ENCODE measurements at places on chromosomes 2 and 18.

DNA sequence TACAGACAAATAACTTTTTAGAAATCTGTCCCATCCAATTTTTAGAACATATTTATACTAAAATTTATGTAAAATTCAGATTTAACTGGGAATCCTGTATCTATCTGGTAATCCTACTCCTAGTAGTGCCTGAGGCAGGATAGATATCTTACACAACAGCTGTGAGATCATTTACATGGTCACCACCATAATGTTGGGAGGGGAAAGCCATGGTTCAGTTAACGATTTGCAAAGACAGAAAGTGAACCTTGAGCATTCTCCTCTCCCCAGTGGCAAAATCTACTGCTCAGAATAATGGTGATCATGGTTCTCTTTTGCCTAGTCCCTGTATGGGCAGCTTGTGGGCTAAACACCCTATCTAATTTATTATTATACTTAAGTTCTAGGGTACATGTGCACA is 7.7 kb upstream of the TMEM247 start:
- no peak for DNase-seq

DNA sequence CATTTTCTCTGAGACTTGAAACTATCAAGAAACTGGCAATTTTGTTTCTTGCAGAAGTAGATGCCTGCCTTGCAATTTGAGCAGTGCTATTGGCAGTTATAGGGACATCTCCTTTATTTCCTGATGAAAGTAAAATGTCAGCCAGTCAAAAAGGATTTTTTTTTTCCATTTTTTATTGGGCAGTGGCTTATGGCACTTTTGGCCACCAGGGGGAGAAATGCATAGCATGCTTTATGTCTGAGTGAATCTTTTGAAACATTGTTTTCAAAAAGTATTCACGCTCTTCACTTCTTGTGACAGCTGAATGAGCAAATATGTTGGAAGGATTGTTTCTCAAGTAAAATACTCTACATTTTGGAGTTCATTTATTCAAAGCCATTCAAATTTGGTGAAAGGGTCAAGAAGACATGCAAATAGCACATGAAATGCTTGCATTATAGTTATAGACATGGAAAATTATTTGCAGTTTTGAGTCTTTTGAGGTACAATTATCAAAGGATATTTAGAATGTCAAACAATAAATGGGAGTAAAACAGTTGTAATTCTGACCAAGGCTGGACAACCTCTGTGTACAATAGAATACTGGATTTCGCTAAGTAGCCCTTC is 491.0 kb downstream of the CDH2 start:
- DNase-seq = no peak

GRCh38 chr2:240933048-240933965 is 27.2 kb downstream of the CROCC2 start:
- DNase-seq = no peak

- DNase-seq = no peak
Measured at GRCh38 chr2:160429248-160430000, 64.2 kb downstream of the RBMS1 start.

- no peak for DNase-seq
Measured at GRCh38 chr2:99072551-99072950, 69.0 kb upstream of the C2orf15 start.

- DNase-seq = no peak
Measured at GRCh38 chr2:37263839-37264238, 32.4 kb downstream of the NDUFAF7 start.

- no peak for DNase-seq
Measured at GRCh38 chr2:212264187-212264586, 274.4 kb downstream of the ERBB4 start.

- DNase-seq = no peak
Measured at GRCh38 chr2:88450925-88451810, 1.3 kb downstream of the FOXI3 start.

- no peak for DNase-seq
Measured at GRCh38 chr2:162890690-162891311, 52.2 kb upstream of the KCNH7 start.

DNA sequence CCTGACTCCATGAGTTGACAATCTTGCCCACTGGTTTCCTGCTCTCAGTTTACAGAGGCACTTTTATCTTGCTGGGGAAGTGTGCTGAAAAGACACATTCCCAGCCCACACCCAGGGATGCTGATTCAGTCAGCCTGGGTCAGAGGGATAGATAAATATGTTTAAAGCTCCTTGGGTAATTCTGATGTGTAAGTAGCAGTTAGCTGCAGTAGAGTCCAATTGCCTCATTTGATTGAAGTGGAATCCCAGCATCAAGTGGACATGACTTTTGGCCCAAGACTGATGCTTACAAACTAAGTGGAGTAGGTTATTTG is 29.4 kb downstream of the PSD4 start:
- DNase-seq = no peak

- no peak for DNase-seq
Measured at GRCh38 chr2:23323917-23324680, 60.9 kb upstream of the KLHL29 start.

- DNase-seq = no peak
Measured at GRCh38 chr2:139217641-139218040, 437.5 kb upstream of the NXPH2 start.

DNA sequence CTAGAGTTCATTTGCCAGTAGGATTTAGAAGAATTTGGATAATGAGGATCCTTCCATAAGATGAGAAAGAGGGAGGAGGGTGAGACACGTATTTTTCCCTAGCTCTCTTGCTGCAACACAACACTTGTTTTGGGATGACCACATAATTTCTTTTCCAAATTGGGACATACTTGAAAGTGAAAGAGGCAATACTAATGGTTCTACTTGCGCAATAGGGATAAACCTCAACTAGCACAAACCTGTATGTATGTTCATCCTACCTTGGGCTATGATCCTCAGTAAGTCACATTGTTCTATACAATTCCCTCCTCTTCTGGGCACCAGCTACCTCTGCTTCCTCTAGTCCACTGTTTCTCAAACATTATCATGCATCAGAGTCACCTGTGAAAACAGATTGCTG is 1208.8 kb upstream of the LRRTM1 start:
- no peak for DNase-seq

GRCh38 chr2:238167761-238168160 is 9.0 kb downstream of the ERFE start:
- no peak for DNase-seq

- no peak for DNase-seq
Measured at GRCh38 chr18:43524260-43524659, 247.0 kb upstream of the SYT4 start.

DNA sequence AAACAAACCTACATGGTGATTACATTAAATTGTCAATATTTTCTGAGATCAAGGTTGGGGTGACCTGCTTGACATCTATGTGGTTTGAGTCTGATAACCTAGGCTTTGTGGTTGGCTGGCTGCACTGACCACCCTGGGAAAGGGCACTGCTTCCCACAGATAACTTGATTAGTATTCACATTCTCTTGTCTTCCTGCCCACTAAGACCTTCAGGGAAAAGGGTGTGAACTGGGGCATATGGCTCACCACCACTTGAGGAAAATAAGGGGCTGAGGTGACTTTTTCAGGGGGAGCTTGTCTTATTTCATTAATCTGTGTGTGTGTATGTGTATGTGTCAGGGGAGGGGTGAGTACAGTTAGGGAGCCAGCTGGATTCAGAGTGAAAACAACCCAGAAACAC is 1.5 kb downstream of the SMYD1 start:
- DNase-seq = no peak

GRCh38 chr2:26274058-26274613 is 29.4 kb downstream of the HADHB start:
- DNase-seq = no peak

DNA sequence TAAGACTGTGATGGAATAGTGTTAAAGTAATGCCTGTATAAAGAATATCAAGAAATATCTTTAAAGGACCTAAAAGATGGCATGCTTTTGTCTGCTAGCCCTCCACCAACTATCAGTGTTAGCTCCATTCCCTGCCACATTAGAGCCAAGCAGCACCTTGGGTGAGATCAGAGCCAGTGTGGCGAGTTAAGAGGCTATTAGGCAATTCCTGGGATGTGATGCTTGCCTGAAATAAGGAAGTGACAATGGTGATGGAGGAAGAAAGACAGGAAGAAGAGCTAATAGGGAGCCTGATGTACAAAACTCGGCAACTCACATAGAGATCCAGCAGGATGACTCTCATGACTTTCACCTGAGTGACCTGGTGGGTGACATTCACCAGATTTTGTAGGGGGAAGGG is 143.5 kb downstream of the ZEB2 start:
- no peak for DNase-seq

DNA sequence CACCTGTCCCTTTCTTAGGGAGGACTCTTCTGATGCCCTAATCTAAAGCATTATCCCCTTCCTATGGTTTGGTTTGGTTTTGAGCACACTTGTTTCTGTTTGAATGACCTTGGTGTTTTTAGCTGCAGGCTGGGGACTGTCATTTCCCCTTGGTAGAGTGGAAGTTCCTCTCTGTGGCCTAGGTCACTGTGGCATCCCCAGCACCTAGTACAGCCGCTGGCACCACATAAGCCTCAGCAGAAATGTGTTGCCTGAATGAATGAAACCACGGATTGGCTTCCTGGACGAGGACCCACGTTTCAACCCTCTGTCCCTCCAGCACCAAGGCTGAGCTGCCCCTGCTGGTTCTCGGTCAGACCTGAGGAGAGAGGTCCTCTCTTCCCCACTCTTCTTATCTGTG is 159.9 kb downstream of the CTIF start:
- DNase-seq = no peak

GRCh38 chr2:237980751-237981150 is 13.9 kb downstream of the UBE2F start:
- peak; percentile 30 for DNase-seq

DNA sequence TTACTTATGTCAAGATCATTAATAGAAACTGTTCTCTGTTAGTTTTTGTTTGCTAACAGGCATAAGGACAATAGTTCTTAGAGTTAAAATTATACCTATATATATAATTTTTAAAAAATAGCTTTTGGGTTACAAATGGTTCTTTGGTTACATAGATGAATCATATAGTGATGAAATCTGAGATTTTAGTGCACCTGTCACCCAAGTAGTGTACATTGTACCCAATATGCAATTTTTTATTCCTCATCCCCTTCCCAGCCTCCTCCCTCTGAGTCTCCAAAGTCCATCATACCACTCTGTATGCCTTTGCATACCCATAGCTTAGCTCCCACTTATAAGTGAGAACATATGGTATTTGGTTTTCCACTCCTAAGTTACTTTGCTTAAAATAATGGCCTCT is 26.4 kb downstream of the SLC4A1AP start:
- DNase-seq = no peak

- DNase-seq = no peak
Measured at GRCh38 chr2:147288131-147288530, 556.7 kb upstream of the ACVR2A start.

DNA sequence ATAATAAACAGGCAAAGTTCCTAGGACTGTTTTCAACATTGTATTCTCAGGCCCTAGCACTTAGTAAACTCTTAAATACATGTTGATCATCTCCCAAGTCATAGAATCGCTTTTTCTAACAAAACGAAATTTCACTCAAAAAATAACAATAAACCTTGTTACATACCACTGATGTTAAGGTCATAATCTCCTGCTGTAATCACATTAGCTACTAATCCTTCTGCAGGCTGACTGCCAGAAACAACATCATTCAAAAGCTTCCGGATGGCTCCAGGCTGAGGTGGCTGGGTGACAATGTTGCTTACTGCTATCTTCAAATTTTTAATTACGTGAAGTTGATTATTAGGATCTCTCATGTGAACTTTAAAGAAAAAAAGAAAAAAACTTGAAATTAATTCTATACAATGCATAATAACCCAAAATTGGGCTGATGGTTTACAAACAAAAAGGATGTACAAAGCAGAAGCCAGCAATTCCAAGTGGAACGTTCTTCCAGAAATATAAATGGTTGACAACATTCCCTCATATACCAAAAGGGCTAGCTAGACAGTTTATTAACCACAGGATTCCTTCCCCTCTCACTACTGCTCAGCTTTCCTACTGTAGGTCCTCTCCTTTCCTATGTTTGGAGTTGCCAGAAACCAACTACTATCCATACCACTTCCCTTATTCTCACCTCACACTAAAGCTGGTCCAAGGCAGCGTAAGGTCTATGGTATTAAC is 11.6 kb downstream of the TRAPPC8 start:
- DNase-seq = no peak

DNA sequence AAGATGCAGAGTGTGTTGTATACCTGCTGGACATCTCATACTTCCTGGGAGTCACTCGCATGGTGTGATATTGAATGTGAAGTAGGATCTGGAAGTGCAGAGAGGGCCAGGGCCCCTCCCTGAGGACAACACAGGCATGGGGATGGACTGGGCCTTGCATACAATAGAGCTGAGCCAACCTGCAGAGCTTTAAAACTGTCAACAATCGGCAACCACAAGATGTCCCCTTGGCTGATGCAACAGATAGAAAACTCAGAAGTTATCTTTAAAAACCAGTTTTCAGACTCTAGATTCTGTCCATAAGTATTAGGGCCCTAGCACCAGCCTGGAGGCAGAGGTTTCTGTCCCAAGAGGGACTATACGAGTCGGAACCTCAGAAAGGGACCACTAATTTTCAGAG is 19.7 kb downstream of the EVA1A start:
- no peak for DNase-seq

DNA sequence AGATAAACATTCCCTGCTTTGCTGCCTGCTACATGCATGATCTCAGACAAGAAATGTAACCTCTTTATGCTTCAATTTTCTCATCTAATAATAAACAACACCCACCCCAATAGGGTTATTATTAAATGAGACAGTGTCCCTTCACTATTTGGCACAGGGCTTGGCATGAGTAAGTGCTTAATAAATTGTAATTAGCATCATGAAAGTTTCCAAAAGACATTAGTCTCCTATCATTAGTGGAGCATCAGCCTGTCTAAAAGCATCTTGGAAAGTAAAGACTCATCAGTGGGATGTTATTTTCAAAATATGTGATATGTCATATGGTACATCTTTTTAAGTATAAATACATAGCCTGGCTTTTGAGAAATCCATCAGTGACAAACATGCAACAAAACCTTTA is 275.0 kb downstream of the ZEB2 start:
- no peak for DNase-seq

DNA sequence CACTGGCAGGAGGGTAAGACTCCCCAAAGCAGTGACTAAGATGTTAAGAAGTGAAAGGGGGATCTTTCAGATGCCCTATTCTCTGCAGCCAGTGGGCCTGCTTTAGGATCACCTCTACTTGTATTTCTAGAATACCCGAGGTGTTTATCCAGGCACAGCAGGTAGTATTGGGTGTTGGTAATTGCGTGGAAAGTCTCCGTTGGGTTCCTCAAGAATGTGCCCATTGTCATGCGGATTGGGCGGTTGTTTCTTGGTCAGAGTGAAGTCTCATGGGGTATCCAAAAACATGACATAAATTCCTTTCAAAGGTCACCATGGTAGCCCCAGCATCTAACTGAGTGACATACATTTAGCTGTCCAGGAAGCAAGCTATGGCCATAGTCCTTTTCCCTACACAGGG is 308.8 kb downstream of the RPIA start:
- no peak for DNase-seq

DNA sequence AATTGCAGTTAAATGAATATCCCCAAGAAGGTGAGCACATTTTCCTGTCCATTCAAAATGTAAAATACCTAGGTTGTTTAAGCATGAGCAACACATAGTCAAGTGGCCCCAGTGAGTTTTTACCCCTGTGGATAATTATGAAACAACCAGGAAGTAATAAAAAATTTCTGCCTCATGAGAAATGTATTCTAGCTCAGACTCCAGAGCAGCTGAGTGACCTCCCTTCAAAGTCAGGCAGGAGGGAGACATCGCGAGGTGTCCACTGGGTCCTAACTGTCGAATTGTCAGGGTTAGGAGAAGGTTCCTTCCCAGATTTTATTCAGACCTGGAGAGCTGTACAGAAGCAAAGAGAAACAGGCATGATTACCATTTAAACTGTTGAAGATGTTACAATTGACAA is 416.6 kb upstream of the SMIM21 start:
- DNase-seq = no peak

- DNase-seq = no peak
Measured at GRCh38 chr2:236536727-236537398, 32.8 kb upstream of the ACKR3 start.
